Stimulated activated CD8-positive, alpha-beta memory T cell treated with anti-CD3 and anti-CD28 coated beads, Interleukin-7, amount 100 ng/mL, for 1 hour (primary cell): ENCODE measurements at places on chromosomes 13 and 19.

- DNase-seq = peak; percentile 56
Measured at GRCh38 chr19:49097453-49098288, 12.4 kb downstream of the SNRNP70 start.

GRCh38 chr19:55444646-55445045 lies 1.5 kb upstream of the SHISA7 start:
- DNase-seq = no peak

GRCh38 chr13:51154029-51154555 lies 43.0 kb upstream of the C13orf42 start:
- DNase-seq = no peak

GRCh38 chr19:46732172-46732938 lies 13.5 kb upstream of the FKRP start:
- no peak for DNase-seq

DNA sequence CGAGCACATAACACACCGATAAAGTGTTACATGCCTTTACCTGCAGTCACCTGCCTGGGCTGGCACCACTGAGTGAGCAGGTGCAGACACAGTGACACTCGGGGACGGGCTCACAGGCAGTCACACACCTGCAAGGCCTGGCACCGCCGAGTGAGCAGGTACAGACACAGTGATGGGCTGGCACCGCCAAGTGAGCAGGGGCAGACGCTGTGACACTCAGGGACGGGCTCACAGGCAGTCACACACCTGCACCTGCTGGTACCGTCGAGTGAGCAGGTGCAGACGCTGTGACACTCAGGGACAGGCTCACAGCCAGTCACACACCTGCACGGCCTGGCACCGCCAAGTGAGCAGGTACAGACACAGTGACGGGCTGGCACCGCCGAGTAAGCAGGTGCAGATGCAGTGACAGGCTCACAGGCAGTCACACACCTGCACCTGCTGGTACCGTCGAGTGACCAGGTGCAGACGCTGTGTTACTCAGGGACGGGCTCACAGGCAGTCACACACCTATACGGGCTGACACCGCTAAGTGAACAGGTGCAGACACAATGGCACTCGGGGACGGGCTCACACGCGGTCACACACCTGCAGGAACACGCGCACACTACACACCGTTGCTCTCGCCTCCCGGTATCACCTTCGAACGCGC lies 470 bp downstream of the ZNF835 start:
- no peak for DNase-seq

DNA sequence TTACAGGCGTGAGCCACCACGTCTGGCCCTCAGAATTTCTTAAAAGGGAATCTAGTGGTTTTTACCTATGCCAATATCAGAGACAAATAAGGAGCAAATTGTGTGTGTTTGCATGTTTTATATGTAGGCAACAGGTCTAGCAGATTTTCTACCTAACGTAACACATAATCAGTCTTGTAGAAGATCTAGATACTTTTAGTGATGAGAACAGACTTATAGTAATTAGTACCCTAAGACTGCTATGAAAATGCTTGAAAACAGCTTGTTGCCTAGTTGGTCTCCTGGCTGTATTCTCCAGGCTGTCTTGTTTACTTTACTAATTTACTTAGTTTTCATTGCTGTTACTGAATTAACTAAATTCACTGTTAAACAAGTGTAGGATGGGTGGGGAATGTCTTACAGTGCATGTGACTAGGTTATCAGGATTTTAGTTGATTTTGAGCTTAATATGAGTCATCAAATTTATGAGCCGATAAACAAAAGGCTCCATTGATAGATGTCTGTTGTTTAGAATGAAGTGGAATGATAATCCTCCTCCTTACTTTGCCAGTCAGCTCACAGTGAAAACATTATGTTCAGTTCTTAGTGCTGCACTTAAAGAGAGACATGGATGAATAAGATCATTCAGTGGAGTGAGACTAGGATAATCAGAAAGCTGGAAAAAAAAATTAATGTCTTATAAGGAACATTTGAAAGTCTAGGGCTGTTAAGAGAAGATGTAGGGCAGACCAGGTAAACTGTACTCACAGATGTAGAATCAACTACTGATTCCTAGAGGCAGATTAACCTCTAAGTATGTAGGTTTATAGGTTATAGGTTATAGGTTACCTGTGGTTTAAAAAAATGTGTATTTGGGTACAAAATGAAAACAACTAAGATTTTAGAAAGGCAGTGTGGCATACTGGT lies 22.4 kb downstream of the GTF2F2 start:
- DNase-seq = no peak
